ENCODE measurements at places on chromosomes 1 and 21. TPM values are rescaled to one million over a fixed set of nuclear protein-coding genes. Genes with fewer than 3 reads are reported as not detected.

GRCh38 chr1:65177457-65177856 lies 29.5 kb downstream of the AK4 start:
- no peak overlapping the region for H3K4me3 ChIP-seq
- no peaks in the 10 kb centered on the region for H3K36me3 ChIP-seq
- no peak overlapping the region for H3K27ac ChIP-seq
- DNase-seq: no peak

DNA sequence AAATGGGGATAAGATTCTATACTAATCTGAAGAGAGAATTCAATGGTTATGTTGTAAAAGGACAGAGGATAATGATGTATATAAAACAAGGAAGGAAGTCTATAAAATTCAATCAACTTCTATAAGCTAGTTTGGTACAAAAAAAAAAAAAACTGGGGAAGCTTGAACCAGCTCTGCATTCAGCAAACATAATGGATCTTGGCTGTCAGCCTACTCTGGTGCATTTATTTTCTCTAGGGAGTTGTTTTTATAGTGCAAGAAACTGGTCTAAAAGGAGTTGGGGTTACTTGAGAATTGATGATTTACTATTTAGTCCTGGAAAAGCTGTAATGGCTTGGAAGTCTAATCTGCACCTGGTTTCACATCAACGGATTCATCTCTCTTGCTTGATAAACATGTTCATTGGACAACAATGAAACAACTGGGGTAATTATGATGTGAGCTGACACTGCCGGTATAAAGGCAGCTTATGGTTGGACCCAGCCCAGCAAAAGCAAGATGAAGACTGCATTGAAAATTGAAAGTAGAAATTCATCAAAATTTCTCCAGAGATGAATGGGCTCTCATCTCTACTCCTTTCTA lies 199.4 kb upstream of the NRIP1 start:
- H3K27ac ChIP-seq: no peak overlapping the region
- no peaks in the 10 kb centered on the region for H3K36me3 ChIP-seq
- no peak for DNase-seq
- H3K4me3 ChIP-seq: no peak overlapping the region

GRCh38 chr21:36706951-36707762 lies 8.2 kb downstream of the SIM2 start:
- DNase-seq: no peak
- no peak overlapping the region for H3K27ac ChIP-seq
- H3K4me3 ChIP-seq: no peak overlapping the region
- peaks cover 9% of the 10 kb centered on the region for H3K4me1 ChIP-seq

GRCh38 chr1:9352377-9353134 lies 59.9 kb downstream of the SPSB1 start:
- peaks cover 11% of the 10 kb centered on the region for H3K36me3 ChIP-seq
- no peaks in the 10 kb centered on the region for H3K27me3 ChIP-seq
- DNase-seq: no peak
- no peak overlapping the region for H3K4me3 ChIP-seq
- H3K4me1 ChIP-seq: no peaks in the 10 kb centered on the region

DNA sequence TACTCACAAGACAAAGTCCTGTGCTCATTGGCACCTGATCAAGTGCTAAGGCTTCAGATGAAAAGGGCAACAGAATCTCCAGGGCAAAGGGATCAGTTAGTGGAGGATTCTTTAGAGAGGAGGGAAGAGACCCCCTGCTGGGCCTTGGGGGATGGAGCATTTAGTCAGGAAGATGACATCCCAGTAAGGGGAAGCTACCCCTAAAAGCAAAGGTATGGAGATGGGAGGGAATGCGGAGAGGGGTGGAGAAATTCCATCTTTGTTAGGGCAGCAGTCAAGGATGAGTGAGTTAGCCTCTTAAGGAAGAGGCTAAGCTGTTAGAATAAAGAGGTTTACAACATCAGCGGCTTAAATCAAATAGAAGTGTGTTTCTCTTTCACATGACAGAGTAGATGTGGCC lies 67.4 kb downstream of the ST6GALNAC3 start:
- H3K4me3 ChIP-seq: no peak overlapping the region
- H3K4me1 ChIP-seq: peaks cover 4% of the 10 kb centered on the region
- no peaks in the 10 kb centered on the region for H3K36me3 ChIP-seq
- H3K27ac ChIP-seq: no peak overlapping the region

GRCh38 chr1:229430761-229431283 lies 3.1 kb downstream of the ACTA1 start:
- H3K27me3 ChIP-seq: no peaks in the 10 kb centered on the region
- H3K4me3 ChIP-seq: peak overlapping the region; percentile 21
- DNase-seq: peak; percentile 36
- H3K27ac ChIP-seq: no peak overlapping the region
- peaks cover 27% of the 10 kb centered on the region for H3K4me1 ChIP-seq

GRCh38 chr1:184113251-184113650 lies 61.7 kb downstream of the TSEN15 start:
- no peaks in the 10 kb centered on the region for H3K36me3 ChIP-seq
- no peaks in the 10 kb centered on the region for H3K4me1 ChIP-seq
- DNase-seq: no peak
- no peak overlapping the region for H3K4me3 ChIP-seq

DNA sequence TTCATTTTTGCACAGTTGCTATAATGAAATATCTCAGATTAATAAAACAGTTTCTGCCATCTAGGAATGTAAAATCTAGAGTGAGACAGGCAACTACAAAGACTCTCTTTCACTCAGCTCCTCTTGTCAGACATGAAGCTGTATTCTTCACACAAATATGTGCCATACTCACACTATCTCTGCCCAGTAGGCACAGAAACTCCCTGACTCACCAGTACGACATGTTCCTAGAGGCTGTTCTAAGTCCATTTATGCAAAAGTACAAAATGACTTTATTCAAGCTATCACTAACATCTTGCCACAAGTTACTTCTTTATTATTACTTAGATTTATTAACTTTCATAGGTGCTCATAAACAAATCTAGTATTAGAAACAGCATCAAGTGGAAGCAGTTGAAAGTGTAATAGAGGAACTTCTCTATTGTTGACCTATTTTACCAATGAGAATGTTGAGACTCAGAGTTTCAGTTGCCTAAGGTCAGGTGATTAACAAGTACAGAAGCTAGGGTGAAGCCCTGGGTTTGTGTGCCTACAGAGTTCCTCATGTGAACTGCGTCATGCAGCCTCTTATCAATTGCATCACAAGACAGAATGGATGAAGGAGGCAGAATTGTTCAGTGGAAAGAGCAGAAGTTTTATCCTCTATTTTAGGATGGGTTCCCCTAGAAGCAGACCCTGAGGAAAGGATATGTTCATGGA lies 98.9 kb downstream of the RGS2 start:
- DNase-seq: no peak
- H3K27ac ChIP-seq: no peak overlapping the region
- H3K4me1 ChIP-seq: peaks cover 4% of the 10 kb centered on the region
- H3K27me3 ChIP-seq: no peaks in the 10 kb centered on the region
- no peaks in the 10 kb centered on the region for H3K36me3 ChIP-seq
- no peak overlapping the region for H3K4me3 ChIP-seq

DNA sequence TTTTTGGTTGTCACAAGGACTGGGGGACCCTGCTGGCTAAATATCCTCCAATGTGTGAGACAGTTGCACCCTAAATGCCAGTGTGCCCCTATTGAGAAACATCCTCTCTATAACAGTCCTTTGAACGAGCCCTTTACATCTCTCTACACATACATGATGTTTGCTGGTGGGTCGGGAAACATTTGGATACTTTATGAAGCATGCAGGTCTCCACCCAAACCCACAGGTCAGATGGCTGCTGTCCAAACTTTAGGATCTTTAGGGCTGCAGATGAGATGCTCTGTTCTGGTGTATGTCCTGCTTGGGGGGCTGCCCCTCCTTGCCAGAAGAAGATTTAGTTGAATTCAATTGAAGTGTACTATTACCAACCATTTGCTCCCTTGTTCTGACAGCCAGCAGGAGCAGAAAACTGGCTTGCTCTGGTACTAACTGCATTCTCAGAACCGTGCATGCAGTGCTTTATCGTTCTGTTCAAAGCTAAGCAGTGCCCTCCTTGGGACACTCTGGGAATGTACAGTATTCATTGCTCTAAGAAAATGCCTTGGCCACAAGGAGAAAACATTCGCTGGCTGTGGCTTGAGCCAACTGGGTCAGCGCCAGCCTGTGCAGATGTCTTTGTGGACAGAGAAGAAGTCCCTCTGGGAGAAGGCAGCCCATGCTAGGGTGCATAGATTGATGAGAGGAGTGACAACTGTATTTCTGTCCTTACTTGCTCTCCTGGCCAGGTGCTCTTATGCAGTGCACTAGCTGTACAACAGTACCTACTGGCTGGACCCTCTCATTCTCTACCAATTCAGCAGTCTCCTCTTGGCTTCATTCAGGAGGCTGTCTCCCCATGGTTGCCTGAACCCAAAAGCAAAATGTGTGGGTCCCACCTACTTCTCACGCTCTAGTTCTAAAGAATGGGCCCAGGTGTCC lies 61.4 kb upstream of the DIRAS3 start:
- H3K4me1 ChIP-seq: peaks cover under 1% of the 10 kb centered on the region
- H3K27me3 ChIP-seq: no peaks in the 10 kb centered on the region
- no peaks in the 10 kb centered on the region for H3K36me3 ChIP-seq
- no peak overlapping the region for H3K27ac ChIP-seq
- DNase-seq: no peak
- no peak overlapping the region for H3K4me3 ChIP-seq

- H3K27me3 ChIP-seq: peaks cover 7% of the 10 kb centered on the region
- H3K27ac ChIP-seq: no peak overlapping the region
- H3K4me1 ChIP-seq: no peaks in the 10 kb centered on the region
- no peak for DNase-seq
These were observed 35.2 kb downstream of the NEK2 start for GRCh38 chr1:211640301-211640630.

DNA sequence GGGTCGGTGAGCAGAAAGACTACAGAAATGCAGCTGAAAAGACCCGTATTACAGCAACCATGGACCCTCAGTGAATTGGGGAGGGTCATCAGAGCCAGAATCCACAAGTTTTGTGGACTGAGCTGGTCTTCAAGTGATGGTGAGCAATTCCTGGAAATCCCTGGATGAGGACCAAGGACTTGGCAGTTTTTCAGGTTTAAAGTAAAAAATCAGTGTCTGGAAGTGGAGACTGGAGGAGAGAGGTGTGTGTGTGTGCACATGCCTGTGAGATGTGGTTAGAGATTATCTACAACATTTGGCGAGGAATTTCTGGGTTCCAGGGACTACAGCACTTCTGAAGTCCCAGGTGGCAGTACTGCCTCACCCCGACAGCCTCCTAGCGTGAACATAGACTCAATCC lies 56.4 kb downstream of the KIRREL1 start:
- DNase-seq: no peak
- H3K27me3 ChIP-seq: no peaks in the 10 kb centered on the region
- H3K4me1 ChIP-seq: no peaks in the 10 kb centered on the region
- no peaks in the 10 kb centered on the region for H3K36me3 ChIP-seq
- H3K4me3 ChIP-seq: no peak overlapping the region

GRCh38 chr1:193540511-193540910 lies 354.1 kb upstream of the B3GALT2 start:
- peak overlapping the region; percentile 54 for H3K4me3 ChIP-seq
- H3K4me1 ChIP-seq: peaks cover 32% of the 10 kb centered on the region
- peak overlapping the region; percentile 77 for H3K27ac ChIP-seq
- DNase-seq: no peak
- no peaks in the 10 kb centered on the region for H3K27me3 ChIP-seq
- no peaks in the 10 kb centered on the region for H3K36me3 ChIP-seq

DNA sequence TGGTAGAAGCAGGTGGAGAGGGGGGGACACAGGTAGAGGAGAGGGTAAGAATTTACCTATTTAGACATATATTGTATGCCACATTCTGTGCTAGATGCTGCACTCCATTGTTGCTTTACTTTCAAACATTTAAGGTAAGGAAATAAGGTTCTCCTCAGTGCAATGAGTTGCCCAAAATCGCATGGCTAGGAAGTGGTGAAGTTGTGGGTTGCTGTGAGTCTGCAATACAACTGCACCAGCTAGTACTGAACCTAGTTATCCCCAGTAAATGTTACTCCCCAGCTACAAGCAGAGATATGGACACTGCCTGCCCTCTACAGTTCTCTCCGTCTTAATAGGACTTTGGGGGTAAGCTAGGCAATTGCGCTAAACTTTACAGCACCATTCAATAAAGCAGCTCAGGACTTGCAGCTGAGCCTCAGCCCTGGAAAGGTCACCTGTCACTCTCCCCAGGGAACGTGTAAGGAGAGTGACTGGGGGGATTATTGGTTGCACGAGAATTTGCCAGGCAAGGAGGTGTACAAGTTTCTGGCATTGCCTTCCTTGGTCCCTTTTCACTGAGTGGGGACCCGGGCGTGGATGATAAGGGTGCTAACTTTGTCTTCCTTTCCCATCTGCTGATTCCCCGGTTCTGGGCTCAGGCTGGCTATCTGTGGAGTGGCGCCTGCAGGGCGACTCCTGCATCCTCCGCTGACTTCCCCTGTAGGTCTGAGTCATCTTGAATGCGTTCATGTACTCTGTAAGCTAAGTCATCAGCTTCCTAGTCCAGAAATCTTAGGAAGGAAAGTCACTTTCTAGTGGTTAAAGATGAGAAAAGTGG lies 71.3 kb upstream of the CNTN2 start:
- H3K4me1 ChIP-seq: peaks cover 12% of the 10 kb centered on the region
- no peak for DNase-seq
- no peaks in the 10 kb centered on the region for H3K27me3 ChIP-seq
- H3K36me3 ChIP-seq: no peaks in the 10 kb centered on the region
- no peak overlapping the region for H3K27ac ChIP-seq
- no peak overlapping the region for H3K4me3 ChIP-seq

- no peaks in the 10 kb centered on the region for H3K36me3 ChIP-seq
- peak; percentile 27 for DNase-seq
- H3K4me1 ChIP-seq: peaks cover 37% of the 10 kb centered on the region
- H3K27ac ChIP-seq: no peak overlapping the region
- peaks cover 54% of the 10 kb centered on the region for H3K27me3 ChIP-seq
These were observed 2.4 kb upstream of the NFIA start for GRCh38 chr1:61079898-61080336.

- no peak overlapping the region for H3K4me3 ChIP-seq
- no peak for DNase-seq
- no peaks in the 10 kb centered on the region for H3K36me3 ChIP-seq
- H3K27me3 ChIP-seq: peaks cover 14% of the 10 kb centered on the region
- H3K4me1 ChIP-seq: peaks cover 37% of the 10 kb centered on the region
These were observed 27.4 kb downstream of the RSPH1 start for GRCh38 chr21:42468491-42469131.

- H3K36me3 ChIP-seq: no peaks in the 10 kb centered on the region
- H3K4me3 ChIP-seq: no peak overlapping the region
- no peaks in the 10 kb centered on the region for H3K27me3 ChIP-seq
- peak overlapping the region; percentile 12 for H3K27ac ChIP-seq
- no peak for DNase-seq
These were observed 62.4 kb upstream of the TNFSF18 start for GRCh38 chr1:173113015-173113741.

GRCh38 chr1:246510147-246511030 lies 3.3 kb upstream of the SMYD3 start:
- no peak overlapping the region for H3K27ac ChIP-seq
- no peak for DNase-seq
- no peaks in the 10 kb centered on the region for H3K36me3 ChIP-seq
- no peak overlapping the region for H3K4me3 ChIP-seq
- peaks cover 10% of the 10 kb centered on the region for H3K4me1 ChIP-seq

- H3K27me3 ChIP-seq: no peaks in the 10 kb centered on the region
- DNase-seq: peak; percentile 9
- no peaks in the 10 kb centered on the region for H3K4me1 ChIP-seq
- no peak overlapping the region for H3K27ac ChIP-seq
These were observed 485.3 kb upstream of the PTBP2 start for GRCh38 chr1:96236156-96236739.

The KRTAP19-1 gene
- not detected for total RNA-seq

The MRPL39 gene
- 19.7 TPM for total RNA-seq

The CACNA1S gene
- not detected for total RNA-seq

The IL22RA1 gene
- 0.10 TPM for total RNA-seq

The SWT1 gene
- 8.5 TPM for total RNA-seq

The AGT gene
- total RNA-seq: not detected

The ILDR2 gene
- total RNA-seq: 0.36 TPM

The POU3F1 gene
- total RNA-seq: 3.8 TPM

The KCNQ4 gene
- total RNA-seq: 0.34 TPM

The USH2A gene
- not detected for total RNA-seq

The OLFML3 gene
- total RNA-seq: 0.32 TPM

The TGFB2 gene
- 0.76 TPM for total RNA-seq

The UTS2 gene
- total RNA-seq: 5.5 TPM

All from B cell (primary cell).